ENCODE measurements at places on chromosomes 11 and 22.
A peak's percentile ranks its signal among the peaks of the same experiment; 100 is the strongest.

DNA sequence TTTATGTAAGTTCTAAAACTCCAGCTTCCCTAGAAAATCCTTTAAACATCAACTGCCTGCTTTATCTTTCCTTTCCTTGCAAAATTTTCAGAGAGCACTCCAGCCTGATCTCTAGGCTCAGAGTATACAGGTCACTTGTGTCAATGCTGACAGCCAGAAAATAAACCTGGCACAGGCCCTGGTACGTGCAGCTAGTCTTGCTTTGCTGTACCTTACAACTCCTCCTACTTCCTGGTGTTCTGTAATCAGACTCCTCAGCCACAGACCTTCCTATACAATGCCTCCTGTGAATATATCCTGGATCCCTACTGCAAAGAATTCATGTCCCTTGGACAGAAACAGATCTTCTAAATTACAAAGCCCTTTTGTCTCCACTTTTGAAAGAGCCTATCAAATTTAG is 24.2 kb upstream of the TMEM123 start:
- DNase-seq = no peak

DNA sequence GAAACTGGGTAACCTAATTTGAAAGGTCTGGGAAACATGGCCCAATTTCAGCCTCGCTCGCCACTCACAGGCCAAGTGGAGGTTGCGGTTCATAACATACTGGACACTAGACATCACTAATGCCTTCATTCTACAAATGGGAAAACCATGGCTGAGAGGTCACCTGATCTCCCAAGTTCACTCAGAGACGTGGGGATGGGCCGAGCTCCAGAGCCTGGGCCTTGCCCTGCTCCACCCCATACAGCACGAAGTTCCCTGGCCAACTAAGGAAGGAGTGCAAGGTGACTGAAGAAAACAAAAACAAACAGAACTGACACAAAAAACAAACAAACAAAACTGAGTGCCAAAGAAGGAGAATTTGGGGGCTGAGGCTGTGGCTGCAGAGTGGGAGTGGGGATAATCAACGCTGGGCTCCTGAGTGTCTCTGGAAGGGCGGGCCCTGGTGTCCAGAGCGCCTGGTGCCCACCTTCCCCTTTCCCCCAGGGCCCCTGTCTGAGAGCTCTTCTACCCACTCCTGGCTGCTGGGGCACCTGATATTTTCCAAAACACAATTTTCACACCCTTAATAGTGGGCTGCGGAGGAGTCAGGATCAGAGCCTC is 46.5 kb upstream of the ADA2 start:
- peak; percentile 13 for DNase-seq

DNA sequence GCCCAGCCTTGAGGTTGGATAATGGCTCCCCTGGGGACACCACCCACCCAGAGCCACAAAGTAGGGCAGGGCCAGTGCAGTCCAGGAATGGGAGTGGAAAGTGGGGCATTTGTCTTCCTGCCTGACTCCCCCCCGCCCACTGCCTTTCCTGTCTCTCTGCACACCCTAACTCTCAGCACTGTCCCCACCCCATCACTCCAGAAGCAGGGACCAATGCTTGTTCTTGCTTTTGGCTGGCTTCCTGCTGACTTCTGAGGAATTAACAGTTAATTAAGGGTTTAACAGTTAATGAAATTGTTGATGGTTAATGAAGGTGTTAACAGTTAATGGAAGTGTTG is 4.7 kb downstream of the PITPNM1 start:
- no peak for DNase-seq

GRCh38 chr11:121618516-121618915 is 165.7 kb upstream of the SORL1-AS1 start:
- no peak for DNase-seq

GRCh38 chr11:83938148-83938547 is 652.0 kb upstream of the CCDC90B start:
- DNase-seq = no peak

GRCh38 chr11:19770277-19770676 is 57.6 kb downstream of the NAV2 start:
- DNase-seq = no peak

DNA sequence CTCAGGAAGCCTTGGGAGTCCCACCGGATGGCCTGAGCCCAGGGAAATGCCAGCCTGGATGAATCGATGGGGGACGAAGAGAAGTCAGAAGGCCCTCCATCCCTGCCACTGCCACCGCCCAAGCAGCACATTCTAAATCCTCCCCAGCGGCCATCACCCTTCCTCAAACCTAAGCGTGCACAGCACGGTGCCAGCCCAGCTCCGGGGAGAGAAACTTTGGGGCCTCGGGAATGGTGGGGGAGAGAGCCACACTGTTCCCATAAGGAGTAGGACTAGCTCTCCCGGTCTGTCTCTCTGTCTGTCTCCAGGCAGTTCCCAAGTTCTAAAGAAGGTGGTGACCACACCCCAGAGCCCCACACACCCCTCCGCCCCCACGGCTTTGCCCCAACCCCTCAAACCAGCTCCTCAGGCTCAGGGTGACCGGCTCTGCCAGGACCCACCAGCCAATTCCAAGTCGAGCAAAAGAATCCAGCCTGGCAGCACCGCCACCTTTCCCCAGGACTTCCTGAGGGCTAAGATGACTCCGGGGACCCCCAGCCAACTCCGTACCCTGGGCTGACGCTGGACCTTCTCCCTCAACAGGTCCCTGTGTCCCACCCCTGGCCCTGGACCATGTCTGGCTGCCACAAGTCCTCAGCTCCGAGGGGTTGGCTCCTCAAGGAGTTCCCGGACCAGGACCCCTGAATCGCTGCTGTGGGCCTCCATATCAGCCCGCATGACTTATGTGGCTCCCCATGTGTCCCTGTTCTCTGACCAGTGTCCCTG is 2.7 kb downstream of the AHNAK start:
- DNase-seq = no peak
